ENCODE measurements at places on chromosomes 1 and 21.
A peak's percentile ranks its signal among the peaks of the same experiment; 100 is the strongest.

DNA sequence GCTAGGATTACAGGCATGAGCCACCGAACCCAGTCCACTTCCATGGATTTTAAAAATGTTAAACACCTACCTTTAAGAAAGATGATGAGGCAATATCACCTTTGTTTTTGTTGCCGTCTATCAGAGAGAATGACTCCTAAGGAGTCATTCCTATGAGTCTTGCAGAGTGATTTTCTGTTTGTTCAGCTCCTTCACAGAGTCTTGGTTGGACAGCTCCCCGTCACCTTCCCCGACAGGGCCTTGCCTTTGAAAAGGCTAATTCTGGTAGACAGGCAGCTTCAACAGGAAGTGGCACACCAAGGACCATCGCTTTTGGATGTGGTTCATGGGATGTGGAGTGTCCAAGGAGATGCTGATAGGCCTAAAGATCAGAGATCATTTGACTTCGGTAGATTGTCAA, 17.5 kb downstream of the ZBTB18 start:
- no peaks in the 10 kb centered on the region for H3K4me1 ChIP-seq
- H3K27me3 ChIP-seq = no peaks in the 10 kb centered on the region
- no peak overlapping the region for H3K4me3 ChIP-seq
- H3K36me3 ChIP-seq = no peaks in the 10 kb centered on the region
- DNase-seq = no peak
- H3K27ac ChIP-seq = no peak overlapping the region

DNA sequence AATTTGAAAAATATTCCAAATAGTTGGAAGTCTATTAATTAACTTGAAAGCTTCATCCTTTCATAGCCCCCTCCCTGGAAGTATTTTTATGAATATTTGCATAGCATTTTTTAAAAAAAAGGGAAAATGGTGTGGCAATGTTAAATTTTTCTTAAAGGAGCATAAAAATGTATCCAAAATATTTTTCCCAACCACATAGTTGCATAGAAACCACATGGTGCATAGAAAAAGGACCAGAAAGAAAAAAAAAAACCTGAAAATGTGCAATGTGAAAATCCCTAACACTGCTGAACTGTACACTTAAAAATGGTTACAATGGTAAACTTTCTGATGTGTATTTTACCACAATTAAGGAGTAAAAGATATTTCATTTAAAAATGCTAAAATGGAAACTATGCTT, 8.0 kb downstream of the C1orf167 start:
- no peaks in the 10 kb centered on the region for H3K4me1 ChIP-seq
- no peak overlapping the region for H3K27ac ChIP-seq
- no peak overlapping the region for H3K4me3 ChIP-seq
- DNase-seq = no peak

DNA sequence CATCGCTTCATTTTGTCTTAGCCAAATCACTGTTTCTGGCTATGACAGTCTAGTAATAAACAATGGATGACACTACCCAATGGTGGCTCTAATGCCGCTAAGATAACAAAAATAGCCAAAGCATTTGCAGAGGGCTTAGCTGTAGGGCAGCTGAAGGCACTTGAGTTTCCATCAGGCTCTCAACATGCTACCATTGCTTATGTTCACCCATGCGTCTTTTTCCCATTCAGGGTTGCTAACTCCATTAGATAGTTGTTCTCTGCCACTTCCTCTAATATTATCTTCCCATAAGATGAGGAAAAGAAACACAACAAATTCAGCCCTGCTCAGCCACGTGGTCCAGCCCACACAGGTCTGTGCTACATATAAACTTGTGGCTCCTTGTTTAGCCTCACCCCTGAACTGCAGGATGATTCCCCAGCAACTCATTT, 159.6 kb downstream of the TOMM20 start:
- H3K36me3 ChIP-seq = no peaks in the 10 kb centered on the region
- H3K27me3 ChIP-seq = no peaks in the 10 kb centered on the region
- H3K27ac ChIP-seq = peak overlapping the region; percentile 93
- DNase-seq = no peak

- no peak overlapping the region for H3K4me3 ChIP-seq
- H3K27me3 ChIP-seq = no peaks in the 10 kb centered on the region
- no peak overlapping the region for H3K27ac ChIP-seq
- H3K36me3 ChIP-seq = peaks cover 16% of the 10 kb centered on the region
Measured at GRCh38 chr1:112532064-112532463, 23.3 kb downstream of the WNT2B start.

DNA sequence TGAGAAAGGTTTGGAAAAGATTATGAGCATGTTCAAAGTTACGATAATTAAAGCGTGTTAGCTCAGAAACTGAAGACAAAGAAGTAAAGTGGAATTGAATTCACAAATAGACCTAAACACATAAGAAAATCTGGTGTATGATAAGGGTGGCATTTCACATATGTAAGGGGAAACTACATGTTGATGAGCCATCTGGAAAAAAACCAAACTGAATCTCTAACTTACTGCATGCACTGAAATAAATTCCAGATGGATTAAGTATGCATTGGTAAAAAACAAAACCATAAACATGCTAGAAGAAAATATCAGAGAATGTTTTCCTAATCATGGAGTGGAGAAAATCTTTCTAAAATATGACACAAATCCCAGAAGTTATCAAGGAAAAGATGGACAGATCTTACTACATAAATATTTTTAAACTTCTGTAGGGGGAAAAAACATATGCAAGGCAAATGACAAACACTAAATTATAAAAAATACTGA, 34.0 kb upstream of the CTPS1 start:
- no peaks in the 10 kb centered on the region for H3K36me3 ChIP-seq
- no peak for DNase-seq
- H3K4me3 ChIP-seq = peak overlapping the region; percentile 58
- peak overlapping the region; percentile 94 for H3K27ac ChIP-seq

DNA sequence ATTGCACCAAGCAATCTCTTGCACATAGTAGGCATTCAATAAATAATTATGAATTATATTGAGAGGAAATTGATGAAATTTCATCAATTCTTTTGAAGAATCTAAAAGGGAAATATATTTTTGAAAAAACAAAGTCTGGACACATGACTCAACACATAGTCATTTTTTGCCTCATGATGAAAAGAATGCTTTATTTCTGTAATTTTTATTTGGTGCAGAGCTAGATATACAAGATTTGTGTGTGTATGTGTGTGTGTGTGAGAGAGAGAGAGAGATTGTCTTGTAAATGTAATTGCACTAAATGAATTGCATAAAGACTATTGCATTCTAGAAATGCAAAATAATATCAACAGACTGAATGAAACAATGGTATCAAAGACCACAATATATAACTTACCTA, 206.2 kb upstream of the C1orf87 start:
- H3K36me3 ChIP-seq = no peaks in the 10 kb centered on the region
- H3K27ac ChIP-seq = no peak overlapping the region
- no peak overlapping the region for H3K4me3 ChIP-seq
- H3K27me3 ChIP-seq = no peaks in the 10 kb centered on the region
- peaks cover 18% of the 10 kb centered on the region for H3K4me1 ChIP-seq

- no peak overlapping the region for H3K27ac ChIP-seq
- peaks cover 3% of the 10 kb centered on the region for H3K36me3 ChIP-seq
- H3K4me3 ChIP-seq = no peak overlapping the region
- H3K4me1 ChIP-seq = no peaks in the 10 kb centered on the region
- DNase-seq = no peak
Measured at GRCh38 chr1:1626207-1627141, 5.5 kb upstream of the MMP23B start.

DNA sequence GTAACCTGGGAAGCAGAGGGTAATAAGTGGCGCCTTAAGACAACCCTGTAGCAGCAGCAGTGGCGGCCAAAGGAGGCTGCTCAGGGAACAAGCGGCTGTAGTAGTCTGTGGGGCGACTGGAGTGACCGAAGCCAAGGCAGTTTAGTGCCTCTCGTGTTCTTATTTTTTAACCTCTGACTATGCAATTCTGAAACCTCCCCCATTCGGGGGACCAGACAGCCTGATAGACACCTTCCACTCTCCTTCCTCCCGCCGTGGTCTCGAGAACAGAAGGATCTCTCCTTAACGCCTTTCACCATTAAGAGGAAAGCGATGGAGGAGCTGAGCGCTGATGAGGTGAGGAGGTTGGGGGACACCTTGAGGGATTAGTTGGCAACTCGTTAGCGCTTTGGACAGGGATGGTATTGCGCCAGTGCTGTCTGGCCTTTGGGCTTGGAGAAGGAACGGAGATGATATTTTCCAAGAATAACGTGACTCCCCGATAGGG, 644 bp downstream of the UBE4B start:
- DNase-seq = no peak
- H3K27me3 ChIP-seq = no peaks in the 10 kb centered on the region
- peak overlapping the region; percentile 93 for H3K27ac ChIP-seq
- H3K4me1 ChIP-seq = peaks cover 26% of the 10 kb centered on the region
- H3K4me3 ChIP-seq = peak overlapping the region; percentile 100

DNA sequence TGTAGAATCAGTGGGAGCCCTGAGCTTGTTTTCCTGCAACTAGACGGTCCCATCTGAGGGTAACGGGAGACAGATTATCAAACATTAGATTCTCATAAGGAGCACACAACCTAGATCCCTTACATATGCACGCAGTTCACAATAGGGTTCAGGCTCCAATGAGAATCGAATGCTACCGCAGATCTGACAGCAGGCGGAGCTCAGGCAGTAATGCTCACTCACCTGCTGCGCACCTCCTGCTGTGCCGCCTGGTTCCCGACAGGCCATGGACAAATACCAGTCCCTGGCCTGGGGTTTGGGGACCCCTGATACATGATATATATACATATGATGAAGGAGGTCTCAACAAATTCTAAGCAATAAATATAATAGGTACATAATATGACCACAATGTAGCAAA, 19.7 kb upstream of the SMIM12 start:
- no peak overlapping the region for H3K4me3 ChIP-seq
- H3K27ac ChIP-seq = no peak overlapping the region
- DNase-seq = no peak
- no peaks in the 10 kb centered on the region for H3K4me1 ChIP-seq
- no peaks in the 10 kb centered on the region for H3K36me3 ChIP-seq

DNA sequence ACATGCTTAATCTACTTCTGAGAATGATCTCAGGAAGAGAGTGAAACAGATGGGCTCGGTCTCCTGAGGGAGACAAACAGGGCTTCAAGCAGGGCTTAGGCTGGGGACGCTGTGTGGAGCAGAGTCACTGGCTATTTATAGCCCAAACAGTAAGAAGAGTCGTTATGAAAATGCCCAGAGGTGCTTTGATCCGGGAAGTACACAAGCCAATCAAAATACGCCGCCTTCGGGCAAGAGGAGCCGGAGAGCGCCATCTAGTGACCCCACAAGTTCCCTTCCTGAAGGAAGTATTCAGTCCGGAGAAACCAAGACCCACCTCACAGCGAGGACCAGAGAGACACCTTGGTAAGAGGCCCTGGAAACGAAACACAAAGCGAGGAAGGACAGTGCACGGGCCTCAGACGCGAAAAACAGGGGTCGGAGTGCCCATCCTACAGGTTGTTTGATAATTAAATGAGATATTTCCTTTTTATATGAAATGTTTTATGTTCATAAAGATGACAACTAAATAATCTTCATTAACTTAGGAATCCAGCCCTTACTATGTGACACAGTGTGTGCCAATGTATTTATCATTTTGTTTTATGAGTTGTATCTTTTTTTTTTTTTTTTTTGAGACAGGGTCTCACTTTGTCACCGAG, 25.0 kb upstream of the SCCPDH start:
- no peaks in the 10 kb centered on the region for H3K27me3 ChIP-seq
- H3K4me1 ChIP-seq = no peaks in the 10 kb centered on the region
- peak; percentile 40 for DNase-seq
- peak overlapping the region; percentile 63 for H3K4me3 ChIP-seq
- H3K27ac ChIP-seq = no peak overlapping the region

DNA sequence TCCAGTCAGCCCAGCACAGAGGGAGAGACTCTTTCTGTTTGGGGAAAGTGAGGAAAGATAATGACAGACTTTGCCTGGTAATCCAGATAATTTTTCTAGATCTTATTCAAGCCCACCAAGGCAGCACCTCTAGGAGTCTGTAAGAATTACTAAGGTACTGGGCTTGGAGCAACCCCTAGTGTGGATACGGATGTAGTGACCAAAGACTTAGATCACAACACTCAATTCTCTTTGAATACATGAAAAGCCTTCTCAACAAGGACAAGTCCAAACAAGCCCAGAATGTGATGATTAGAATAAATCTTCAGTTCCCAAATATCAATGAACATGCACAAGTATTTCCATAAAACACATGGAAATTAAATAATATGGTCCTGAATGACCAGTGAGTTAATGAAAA, 206.9 kb downstream of the MRPL39 start:
- no peak overlapping the region for H3K4me3 ChIP-seq
- no peaks in the 10 kb centered on the region for H3K27me3 ChIP-seq
- no peaks in the 10 kb centered on the region for H3K36me3 ChIP-seq
- no peak overlapping the region for H3K27ac ChIP-seq
- H3K4me1 ChIP-seq = no peaks in the 10 kb centered on the region

GRCh38 chr1:228944296-228944695, 209.0 kb downstream of the RHOU start:
- no peak for DNase-seq
- H3K36me3 ChIP-seq = no peaks in the 10 kb centered on the region
- H3K4me3 ChIP-seq = no peak overlapping the region
- H3K27ac ChIP-seq = no peak overlapping the region
- no peaks in the 10 kb centered on the region for H3K27me3 ChIP-seq

GRCh38 chr1:151822404-151822803, 9.2 kb downstream of the RORC start:
- no peak for DNase-seq
- no peaks in the 10 kb centered on the region for H3K36me3 ChIP-seq

DNA sequence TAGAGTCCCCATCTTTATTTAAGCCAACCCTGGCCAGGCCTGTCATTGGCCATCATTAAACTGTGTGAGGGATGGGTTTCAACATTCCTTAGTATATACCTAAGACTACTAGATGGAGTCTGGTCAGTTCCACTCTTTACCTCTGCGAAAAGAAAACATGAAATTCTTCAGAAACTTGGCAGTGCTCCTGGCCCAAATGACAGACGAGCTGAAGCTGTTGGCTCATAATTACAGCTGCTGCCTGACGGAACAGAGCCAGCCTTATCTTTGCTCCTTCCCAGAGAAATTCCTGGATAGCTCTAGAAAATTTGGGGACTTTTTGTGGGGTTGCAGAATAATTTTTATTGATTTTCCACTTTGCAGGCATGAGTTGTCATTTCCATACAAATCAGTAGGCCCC, 30.4 kb downstream of the NPHS2 start:
- no peak overlapping the region for H3K27ac ChIP-seq
- no peak for DNase-seq
- no peaks in the 10 kb centered on the region for H3K27me3 ChIP-seq
- no peak overlapping the region for H3K4me3 ChIP-seq
- no peaks in the 10 kb centered on the region for H3K36me3 ChIP-seq
- H3K4me1 ChIP-seq = no peaks in the 10 kb centered on the region

All from thoracic aorta (tissue), 2 donors.